Diencephalon (tissue), 1 donor: ENCODE measurements at places on chromosomes 7 and 10. TPM values are rescaled to one million over a fixed set of nuclear protein-coding genes. Genes with fewer than 3 reads are reported as not detected.

Gene PLAC9
- 1.4 TPM for total RNA-seq

Gene TBC1D12
- total RNA-seq = 66.2 TPM

Gene PTPRZ1
- 319 TPM for total RNA-seq

Gene NANOS1
- 15.7 TPM for total RNA-seq

Gene CALML3
- 0.69 TPM for total RNA-seq

Gene RPEL1
- total RNA-seq = not detected

Gene ADAM22
- 103 TPM for total RNA-seq

Gene GFRA1
- total RNA-seq = 42.7 TPM

Gene ZNF804B
- total RNA-seq = 8.3 TPM

Gene DLG5
- 57.4 TPM for total RNA-seq

Gene TFR2
- 9.2 TPM for total RNA-seq

Gene TRIM73
- 4.4 TPM for total RNA-seq

Gene GDF10
- total RNA-seq = 3.0 TPM

Gene EIF3B
- 73.1 TPM for total RNA-seq

Gene C10orf143
- 1.4 TPM for total RNA-seq

Gene TET1
- total RNA-seq = 33.7 TPM

Gene PNLIPRP2
- not detected for total RNA-seq

Gene C10orf105
- 2.1 TPM for total RNA-seq

Gene TNKS2
- 80.5 TPM for total RNA-seq

Gene RHOBTB1
- total RNA-seq = 24.7 TPM

Gene GPAM
- total RNA-seq = 30.4 TPM

Gene SAMD9
- total RNA-seq = 3.2 TPM

Gene LARP4B
- 37.6 TPM for total RNA-seq

Gene FKBP6
- total RNA-seq = not detected

Gene PON1
- total RNA-seq = 1.2 TPM

Gene SLC37A3
- total RNA-seq = 128 TPM

Gene TUBAL3
- not detected for total RNA-seq

Gene MYOZ1
- total RNA-seq = 0.46 TPM

Gene HGF
- 2.5 TPM for total RNA-seq

Gene TMEM213
- not detected for total RNA-seq

Gene CLRN3
- total RNA-seq = not detected

Gene NPY4R
- 1.2 TPM for total RNA-seq
